ENCODE measurements at places on chromosomes 5 and 9.

- peak; percentile 74 for DNase-seq
Measured at GRCh38 chr9:107340920-107341632, 58.0 kb downstream of the RAD23B start.

GRCh38 chr9:29697011-29697410 lies 2123.7 kb upstream of the C9orf72 start:
- DNase-seq = no peak

GRCh38 chr5:98927242-98927988 lies 1.4 kb downstream of the CHD1 start:
- DNase-seq = peak; percentile 80

DNA sequence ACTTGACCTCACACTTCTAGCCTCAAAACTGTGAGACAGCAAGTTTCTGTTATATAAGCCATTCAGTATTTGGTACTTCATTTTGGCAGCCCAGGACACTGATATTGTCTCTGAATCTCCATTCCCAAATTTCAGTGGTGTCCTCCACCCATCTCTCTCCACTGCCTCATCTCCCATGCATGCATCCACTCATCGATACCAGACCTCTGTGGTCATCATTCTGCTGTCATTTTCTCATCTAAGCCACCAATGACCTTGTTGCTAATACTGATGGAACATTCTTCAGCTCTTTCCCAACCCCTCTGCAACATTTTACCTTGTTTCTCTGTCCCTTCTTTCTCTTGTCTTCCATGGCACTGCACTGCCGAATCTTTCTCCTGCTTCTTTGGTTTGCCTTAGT lies 221.8 kb downstream of the SNX18 start:
- no peak for DNase-seq

- DNase-seq = no peak
Measured at GRCh38 chr5:109762821-109763220, 73.1 kb downstream of the MAN2A1 start.

DNA sequence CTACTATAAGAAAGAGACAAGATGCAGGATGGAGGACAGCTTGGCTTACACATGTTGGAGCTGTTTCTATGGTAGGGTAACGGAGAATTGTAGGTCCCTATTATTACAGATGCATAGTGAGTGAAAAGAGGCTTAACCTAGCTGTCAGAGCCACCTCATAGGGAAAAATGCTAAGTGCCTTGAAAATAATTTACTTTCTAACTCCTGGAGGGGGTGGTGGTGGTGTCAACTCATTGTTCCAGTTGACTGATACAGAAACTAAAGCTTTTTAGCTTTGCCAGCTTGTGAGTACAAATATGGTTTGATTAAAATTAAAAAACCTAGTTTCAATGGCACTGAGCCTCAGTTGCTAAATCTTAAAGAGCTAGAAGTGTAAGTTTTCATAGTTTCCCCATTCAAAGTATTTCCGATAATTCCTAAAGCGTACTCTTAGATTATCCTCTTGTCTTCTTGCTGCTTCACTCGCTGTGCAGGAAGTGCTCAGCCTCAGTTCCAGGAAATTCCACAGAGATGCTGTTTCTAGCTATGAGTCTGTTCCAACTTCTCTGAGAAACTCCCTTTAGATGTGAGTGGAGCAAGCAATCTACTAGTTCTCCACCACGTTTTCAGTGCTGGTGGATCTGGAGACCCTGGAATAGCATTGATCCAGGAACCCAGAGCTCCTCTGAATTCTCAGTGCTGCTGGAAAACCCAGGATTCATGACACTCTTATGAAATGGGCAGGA lies 265.2 kb downstream of the DMAC1 start:
- DNase-seq = no peak

DNA sequence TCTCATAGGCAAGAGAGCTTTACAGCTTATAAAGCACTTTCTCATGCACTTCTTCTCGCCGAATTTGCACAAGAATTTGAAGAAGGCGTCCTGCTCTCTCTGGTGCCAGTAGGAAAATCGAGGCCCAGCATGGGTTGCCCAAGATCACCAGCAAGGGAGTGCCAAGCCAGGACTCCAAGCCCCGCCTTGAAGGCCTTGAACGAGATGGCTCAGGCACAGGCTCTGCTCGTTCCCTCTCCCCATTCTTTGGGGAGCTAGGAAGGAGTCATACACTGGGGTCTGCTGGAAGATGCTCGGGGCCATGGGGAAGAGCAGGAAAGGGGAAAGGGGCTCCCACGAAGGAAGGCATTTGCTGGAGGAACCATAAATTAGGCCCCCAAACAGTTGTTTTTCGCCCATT lies 46.7 kb downstream of the PAX5 start:
- no peak for DNase-seq

DNA sequence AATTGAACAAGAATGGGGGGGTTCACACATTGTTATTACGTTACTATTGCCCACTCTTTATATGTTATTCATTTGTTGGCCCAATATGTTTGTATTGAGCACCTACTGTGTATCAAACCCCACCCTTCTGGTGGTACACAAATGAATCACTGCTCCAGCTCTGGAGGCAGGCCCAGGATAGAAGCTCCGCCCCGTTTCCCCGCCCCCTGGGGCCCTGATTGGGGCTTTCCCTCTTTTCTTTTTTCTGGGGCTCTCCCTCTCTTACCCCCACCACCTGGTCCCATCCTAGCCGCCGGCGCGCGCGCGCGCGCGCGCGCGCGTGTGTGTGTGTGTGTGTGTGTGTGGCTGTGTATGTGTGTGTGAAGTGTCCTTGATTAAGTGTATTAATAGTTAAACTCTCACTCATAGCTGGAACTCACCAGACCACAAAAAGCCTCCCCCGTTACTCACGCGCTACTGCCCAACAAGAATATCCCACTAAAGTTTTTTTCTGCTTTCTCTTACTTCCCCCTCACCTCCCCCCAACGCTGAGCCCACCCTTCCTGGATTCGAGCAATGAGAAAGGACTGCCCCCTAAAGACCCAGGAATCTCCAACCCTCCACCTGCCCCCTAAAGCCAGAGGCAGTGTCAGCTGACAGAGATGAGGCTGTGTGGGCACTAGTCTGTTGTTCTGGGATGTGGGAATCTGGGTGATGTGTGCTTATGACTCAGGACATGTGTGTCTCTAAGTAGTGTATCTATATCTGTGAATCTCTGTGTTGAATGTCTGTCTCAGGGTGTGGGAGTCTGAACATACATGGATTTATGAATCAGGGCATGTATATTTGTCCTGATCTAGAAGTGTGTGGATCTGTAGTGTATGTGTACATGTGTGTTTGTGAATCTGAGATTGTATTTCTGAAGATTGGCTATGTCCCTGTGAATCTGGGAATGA lies 4.0 kb downstream of the CXXC5 start:
- DNase-seq = peak; percentile 71

DNA sequence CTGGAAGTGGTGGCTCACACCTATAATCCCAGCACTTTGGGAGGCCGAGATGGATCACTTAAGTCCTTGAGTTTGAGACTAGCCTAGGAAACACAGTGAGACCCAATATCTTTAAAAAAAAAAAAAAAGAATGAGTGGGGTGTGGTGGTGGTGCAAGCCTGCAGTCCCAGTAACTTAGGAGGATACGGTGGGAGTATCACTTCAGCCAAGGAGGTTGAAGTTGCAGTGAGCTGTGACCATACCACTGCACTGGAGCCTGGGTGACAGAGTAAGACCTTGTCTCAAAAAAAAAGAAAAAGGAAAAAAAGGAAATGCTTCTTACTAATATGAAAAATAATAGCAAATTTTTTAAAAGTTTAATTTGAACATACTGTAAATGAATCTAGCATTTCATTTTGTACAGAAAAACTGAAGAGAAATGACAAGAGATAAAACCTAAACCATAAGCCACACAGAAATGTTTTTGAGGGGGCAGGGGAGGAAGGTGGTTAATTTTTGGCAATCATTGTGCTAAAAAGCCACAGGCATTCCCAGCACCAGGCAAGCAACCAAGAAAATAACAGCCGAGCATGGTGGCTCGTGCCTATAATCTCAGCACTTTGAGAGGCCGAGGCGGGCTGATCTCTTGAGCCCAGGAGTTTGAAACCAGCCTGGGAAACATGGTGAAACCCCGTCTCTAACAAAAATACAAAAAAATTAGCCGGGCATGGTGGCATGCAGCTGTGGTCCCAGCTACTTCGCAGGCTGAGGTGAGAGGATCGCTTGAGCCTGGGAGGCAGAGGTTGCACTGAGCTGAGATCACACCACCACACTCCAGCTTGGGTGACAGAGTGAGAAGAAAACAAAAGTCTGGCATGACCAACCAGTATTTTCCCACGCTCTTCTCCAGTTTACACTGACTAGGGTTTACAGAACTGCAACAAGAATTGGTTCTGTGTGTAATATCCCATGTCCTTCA lies 114.5 kb upstream of the NR5A1 start:
- DNase-seq = peak; percentile 22

GRCh38 chr9:19999491-20000057 lies 210.7 kb upstream of the SLC24A2 start:
- peak; percentile 35 for DNase-seq

DNA sequence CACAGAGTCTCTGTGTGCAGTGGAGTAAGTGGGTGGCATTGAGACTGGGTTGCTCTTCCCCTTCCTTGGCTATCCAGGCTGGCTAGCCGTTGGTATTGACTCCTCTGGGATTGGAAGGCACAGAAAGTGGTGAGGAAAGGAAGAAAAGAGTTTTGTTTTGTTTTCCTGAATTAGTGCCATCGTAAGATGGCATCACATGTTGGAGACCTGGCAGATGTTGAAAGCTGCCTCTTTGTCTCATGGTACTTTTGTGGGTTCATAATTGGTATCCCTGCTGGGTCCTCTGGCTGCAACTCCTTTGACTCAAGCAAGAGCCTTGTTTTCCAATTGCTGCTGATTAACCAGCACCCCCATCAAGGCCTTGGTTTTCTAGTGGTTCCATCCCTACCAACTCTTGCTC lies 293.8 kb downstream of the PDE4D start:
- no peak for DNase-seq

DNA sequence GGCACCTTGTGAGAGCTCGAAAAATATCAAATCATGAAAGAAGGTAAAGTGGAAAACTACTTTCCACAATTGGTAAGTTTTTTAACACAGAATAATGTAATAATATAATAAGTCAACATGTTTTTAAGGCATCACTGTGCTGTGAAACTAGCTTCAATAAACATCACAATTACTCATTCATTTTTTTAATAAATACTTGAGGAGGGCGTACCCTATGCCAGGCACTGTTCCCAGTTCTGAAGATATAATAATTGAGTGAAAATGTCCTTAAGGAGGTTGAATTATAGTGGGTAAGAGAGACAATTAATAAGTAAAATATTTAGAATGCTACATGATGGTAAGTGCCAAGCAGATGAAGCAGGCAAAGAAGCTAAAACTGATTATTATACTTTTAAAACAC lies 381.4 kb downstream of the ELAVL2 start:
- no peak for DNase-seq

GRCh38 chr5:76196457-76196856 lies 113.3 kb downstream of the SV2C start:
- DNase-seq = no peak

GRCh38 chr9:129834489-129835127 lies 467 bp downstream of the C9orf78 start:
- peak; percentile 39 for DNase-seq

- DNase-seq = no peak
Measured at GRCh38 chr5:137619191-137619870, 116.6 kb downstream of the KLHL3 start.

- no peak for DNase-seq
Measured at GRCh38 chr9:98573749-98574278, 134.9 kb downstream of the GABBR2 start.

GRCh38 chr5:138574744-138575193 lies 432 bp downstream of the HSPA9 start:
- DNase-seq = no peak

- DNase-seq = no peak
Measured at GRCh38 chr9:17600962-17601593, 22.2 kb downstream of the SH3GL2 start.

DNA sequence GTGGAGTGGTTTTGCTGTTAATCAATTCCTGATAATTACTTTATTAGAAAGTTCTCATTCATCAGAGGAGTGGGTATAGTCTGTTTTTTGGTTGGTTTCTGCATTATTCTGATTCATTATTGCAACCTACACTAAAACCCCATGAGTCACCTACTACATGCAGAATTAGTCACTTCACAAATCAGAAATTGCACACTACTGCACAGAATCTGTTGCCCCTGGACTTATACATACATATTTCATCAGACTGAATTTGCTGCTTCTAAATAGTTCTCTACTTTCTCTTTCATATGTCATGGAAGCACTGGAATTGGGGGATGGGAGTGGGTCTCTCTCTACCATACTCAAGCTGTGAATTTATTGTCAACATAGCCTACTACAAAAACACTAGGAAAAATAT lies 585.1 kb downstream of the DNAH5 start:
- DNase-seq = no peak

DNA sequence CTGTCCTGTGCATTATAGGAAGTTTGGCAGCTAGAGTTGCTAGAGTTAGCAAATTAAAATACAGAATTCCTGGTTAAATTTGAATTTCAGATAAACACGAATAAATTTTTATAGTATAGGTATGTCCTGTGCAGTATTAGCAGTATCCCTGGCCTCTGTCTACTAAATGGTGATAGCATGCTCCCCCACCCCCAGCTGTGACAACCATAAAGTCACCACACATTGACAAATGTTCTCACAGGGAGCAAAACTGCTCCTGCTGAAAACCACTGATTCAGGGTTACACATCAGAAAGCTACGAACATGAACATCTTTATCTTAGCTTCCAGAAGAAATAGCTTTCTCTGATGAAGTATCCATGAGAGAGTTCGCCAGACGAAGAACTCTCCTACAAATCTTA lies 91.8 kb upstream of the CCDC112 start:
- DNase-seq = no peak

- DNase-seq = no peak
Measured at GRCh38 chr9:132447346-132447745, 37.3 kb downstream of the CFAP77 start.

- no peak for DNase-seq
Measured at GRCh38 chr5:171542525-171543140, 123.2 kb downstream of the FGF18 start.

- no peak for DNase-seq
Measured at GRCh38 chr9:91954841-91955471, 4.9 kb upstream of the ROR2 start.

- no peak for DNase-seq
Measured at GRCh38 chr5:38479315-38479904, 77.0 kb downstream of the LIFR start.

DNA sequence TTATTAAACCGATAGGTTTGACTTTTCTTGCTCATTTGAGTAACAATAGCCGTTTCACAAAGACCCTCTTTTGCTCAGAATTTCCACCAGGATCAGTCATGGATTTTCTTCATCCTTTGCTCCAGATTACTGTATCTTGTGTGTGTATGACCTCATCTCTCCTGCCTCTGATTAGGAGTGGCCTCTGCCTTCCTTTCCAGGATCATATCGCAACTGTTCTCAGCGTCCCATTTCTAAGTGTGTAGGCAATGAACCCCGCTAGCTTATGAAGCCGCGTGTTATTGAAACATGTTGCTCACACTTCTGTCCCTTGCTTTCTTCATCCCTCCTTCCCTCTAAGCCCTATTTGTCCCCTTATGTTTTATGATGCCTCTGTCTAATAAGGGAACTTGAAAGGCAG lies 169.8 kb upstream of the RPS23 start:
- DNase-seq = no peak

DNA sequence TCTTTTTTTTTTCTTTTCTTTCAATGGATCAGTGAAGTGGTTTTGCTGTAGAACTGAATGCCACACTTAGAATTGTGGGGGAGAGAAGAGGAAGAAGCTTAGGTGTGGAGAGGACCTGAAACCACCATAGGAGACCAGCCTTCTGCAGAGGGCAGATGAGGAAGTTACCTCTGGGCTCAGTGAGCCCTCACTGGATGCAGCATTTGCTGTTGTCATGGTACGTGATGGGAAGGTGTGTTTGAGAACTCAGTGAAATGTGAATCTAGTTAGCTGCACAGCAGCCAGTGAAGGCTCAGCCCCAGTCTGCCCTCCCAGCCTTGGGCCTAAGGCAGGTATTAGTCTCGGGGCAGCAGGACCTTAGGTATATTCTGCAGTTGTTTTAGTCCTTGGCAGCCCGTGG lies 17.5 kb downstream of the CYFIP2 start:
- no peak for DNase-seq
